ENCODE measurements at places on chromosomes 16 and 17.

DNA sequence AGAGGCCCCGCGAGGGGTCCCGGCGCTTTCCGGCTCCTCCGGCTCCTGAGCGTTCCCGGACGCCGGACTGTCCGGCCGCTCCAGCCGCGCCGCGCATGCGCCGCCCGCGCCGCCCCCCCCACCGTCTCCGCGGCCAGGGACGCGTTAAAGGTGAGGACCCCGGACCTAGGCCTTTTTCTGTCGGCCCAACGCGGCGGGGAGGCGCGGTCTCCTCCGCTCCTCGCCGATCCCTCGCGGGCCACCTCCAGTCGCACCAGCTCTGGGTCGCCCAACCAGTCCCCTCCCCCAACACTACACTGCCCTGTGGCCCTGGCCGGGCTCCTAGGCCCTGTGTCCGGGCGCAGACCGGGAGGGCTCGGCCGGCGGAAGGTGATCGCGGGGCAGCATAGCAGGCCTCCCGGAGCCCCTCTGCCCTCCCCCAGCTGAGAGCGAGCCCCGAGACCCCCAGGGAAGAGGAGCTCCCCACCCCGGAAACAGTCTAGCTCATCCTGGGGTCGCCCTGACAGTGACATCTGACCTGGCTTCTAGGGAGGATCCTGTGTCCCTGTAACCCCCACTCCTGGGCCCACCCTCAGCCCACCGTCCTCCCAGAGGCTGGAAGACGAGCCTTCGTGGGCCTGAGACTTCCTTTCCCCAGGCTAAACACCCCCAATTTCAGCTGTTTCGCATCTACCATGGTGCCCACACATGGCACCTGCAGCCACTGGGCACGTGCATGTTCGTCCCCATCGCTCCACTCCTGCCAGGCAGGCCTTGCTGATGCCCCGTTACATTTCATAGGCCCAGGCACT lies 14.7 kb upstream of the BCAR1 start:
- peak overlapping the region; percentile 99 for H3K4me3 ChIP-seq
- H3K27ac ChIP-seq, result peak overlapping the region; percentile 80
- H3K36me3 ChIP-seq, result peaks cover 45% of the 10 kb centered on the region
- no peaks in the 10 kb centered on the region for H3K27me3 ChIP-seq
- DNase-seq, result peak; percentile 79
- peaks cover 50% of the 10 kb centered on the region for H3K4me1 ChIP-seq

GRCh38 chr17:27598337-27599050 lies 32.5 kb upstream of the LGALS9 start:
- H3K27me3 ChIP-seq, result no peaks in the 10 kb centered on the region
- H3K36me3 ChIP-seq, result peaks cover 3% of the 10 kb centered on the region
- H3K4me1 ChIP-seq, result no peaks in the 10 kb centered on the region
- DNase-seq, result no peak
- no peak overlapping the region for H3K27ac ChIP-seq

DNA sequence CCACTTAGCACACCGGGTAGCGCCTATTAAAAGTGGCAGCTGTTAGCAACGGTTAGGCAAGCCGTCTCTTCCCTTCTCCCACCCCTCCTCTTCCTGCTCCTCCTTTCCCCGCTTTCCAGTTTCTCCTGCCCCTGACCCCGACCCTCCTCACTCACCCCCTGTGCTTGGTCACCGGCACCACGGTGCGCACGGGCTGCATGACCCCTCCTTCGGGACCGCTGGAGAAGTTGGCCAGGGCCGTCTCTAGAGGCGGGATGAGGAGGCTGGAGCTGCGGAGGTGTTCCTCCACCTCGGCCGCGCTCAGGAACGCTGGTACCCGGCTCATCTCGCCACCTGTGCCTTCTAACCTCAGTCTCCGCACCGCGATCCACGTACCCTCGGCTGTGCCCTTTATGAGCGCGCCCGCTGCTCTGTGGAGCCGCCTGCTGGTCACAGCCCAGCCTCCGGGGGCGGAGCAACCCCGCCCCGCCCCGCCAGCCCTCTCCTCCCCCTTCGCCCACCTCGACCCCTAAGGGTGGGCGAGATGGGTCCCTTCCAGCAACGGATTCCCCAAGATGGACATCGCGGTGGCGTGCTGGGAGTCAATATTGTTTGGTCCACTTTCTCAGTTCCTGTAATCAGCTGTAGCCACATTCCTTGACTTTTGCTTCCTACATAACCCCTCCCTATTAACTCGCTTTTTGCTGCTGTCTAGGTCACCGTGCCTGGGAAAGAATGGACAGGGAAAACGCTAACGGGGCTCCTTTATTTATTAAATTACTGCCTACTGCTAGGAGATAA lies at the start of gene CRYM:
Gene CRYM, minus strand, starts transcription at position 364 of the 780 bp plus-strand sequence. Its CDS starts 39 bp downstream, at position 325.
- no peak within 1 kb of the TSS for H3K4me3 ChIP-seq
- H3K27ac ChIP-seq, result no peak within 1 kb of the TSS
- H3K36me3 ChIP-seq, result no peaks in the 10 kb centered on the region
- 0 out of 2 replicates have a peak, but pooled peaks cover 4% of the 10 kb centered on the region for H3K4me1 ChIP-seq
- peak; percentile 45 for DNase-seq

DNA sequence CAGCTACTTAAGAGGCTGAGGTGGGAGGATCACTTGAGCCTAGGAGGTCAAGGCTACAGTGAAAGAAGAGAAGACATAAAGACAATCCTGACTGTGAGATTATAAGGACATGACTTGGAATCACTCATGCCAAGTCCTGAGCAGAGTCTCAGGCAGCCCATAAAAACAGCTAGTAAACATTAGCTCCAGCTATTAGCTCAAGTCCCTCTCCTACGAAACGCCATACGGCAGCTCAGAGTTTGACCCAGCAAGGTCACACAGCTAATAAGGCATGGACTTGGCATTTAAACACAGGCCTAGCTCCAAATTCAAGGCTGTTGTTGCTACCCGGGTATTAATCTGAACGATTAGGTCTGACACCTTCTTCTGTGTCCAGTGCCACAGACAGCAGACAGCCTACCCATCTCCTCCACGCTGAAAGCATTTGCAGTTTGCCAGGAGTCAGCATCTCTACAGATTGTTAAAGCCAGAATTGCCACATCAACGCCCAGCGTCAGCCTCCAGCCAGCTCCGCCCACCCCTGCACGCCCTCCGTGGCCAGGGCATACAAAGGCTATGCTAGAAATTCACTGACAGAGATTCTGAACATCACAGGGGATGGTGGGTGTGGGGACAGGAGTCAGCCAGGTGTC lies 9.9 kb upstream of the TMEM114 start:
- no peak for DNase-seq
- no peaks in the 10 kb centered on the region for H3K36me3 ChIP-seq
- H3K4me3 ChIP-seq, result no peak overlapping the region

- no peaks in the 10 kb centered on the region for H3K27me3 ChIP-seq
- DNase-seq, result no peak
- no peak overlapping the region for H3K27ac ChIP-seq
- H3K4me3 ChIP-seq, result no peak overlapping the region
These were observed 332.0 kb downstream of the BCAS3 start for GRCh38 chr17:61009663-61010062.
